CD4-positive, alpha-beta T cell treated with Interleukin-17A for 4 hours (primary cell): ENCODE measurements at places on chromosomes 11 and 22.

DNA sequence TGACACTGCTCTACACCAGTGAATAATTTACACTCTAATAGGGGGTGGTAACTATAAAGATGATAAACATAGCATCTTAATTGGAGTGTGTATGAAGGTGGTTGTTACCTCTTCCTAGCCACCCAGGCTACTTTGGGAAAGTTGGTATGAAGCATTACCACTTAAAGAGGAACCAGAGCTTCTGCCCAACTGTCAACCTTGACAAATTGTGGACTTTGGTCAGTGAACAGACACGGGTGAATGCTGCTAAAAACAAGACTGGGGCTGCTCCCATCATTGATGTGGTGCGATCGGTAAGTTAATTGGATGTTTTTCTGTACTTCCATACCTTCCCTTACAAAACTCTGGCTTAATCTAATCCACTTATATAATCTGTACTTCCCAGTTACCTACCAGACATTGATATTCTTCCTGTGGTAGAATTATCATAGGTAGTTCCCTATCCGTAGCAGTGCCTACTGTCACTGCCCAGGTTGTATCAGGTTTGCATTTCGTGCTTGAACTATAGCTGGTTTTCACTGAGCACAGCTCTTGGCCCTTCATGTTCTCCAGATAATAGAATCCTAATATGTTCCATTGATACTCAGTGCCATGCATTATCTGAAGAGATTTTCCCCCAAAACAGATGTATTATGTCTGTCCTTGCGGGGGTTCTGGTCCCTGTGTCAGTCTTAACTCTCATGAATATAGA lies 2.2 kb downstream of the RPL27A start:
- no peak for DNase-seq

- DNase-seq, result no peak
Measured at GRCh38 chr22:28710107-28710506, 30.5 kb upstream of the TTC28 start.

DNA sequence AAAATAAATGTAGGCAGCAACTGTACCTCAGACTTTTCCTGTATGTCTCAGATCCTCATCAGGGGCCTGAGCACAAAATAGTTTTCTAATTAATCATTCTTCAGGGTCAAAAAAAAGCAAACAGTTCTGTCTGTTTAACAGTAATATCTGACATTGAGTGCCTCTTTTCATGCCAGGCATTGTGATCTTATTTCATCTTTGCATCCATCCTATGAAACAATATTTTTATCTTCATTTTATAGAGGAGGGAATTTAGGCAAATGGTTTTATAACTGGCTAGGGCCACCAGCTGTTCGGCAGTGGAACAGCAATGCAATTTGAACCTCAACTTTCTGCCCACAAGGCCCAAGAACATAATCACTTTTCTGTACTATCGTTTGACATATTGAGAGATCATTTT lies 145.6 kb downstream of the WNT7B start:
- DNase-seq, result no peak

DNA sequence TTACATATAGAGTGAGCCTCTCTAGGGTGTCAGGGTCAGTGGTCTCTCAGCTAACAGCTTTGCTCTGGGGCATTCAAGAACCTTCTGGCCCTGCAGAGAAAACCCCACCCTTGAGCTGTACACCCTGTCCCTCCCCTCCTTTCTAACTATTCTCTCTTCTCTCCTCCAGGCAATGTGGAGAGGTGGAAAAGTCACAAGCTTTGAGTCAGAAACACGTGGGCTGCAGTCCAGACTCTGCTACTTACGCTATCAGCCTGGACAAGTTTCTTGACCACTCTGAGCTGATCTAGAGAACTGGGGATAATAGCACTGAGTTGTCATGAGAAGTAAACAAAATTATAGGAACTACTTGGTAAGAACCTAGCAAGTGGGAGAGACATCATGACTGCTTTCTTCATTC lies 10.7 kb upstream of the FAM83F start:
- DNase-seq, result no peak

DNA sequence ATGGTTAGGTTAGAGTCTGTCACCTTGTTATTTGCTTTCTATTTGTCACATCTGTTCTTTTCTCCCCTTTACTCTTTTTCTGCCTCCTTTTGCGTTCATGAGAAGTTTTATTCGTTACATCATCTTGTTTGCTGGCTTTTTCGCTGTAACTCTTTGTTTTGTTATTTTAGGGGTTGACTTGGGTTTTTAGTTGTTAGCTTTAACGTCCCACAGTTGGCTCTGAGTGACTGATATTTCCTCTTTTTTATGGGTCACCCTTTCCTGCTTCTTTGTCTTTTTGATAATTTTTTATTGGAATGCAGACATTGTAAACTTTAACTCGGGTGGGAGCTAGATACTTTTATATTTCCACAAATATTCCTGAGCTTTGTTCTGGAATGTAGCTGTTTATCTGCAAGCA lies 13.3 kb upstream of the TNNT3 start:
- no peak for DNase-seq

GRCh38 chr11:86595451-86595850 lies 77.0 kb downstream of the ME3 start:
- no peak for DNase-seq

DNA sequence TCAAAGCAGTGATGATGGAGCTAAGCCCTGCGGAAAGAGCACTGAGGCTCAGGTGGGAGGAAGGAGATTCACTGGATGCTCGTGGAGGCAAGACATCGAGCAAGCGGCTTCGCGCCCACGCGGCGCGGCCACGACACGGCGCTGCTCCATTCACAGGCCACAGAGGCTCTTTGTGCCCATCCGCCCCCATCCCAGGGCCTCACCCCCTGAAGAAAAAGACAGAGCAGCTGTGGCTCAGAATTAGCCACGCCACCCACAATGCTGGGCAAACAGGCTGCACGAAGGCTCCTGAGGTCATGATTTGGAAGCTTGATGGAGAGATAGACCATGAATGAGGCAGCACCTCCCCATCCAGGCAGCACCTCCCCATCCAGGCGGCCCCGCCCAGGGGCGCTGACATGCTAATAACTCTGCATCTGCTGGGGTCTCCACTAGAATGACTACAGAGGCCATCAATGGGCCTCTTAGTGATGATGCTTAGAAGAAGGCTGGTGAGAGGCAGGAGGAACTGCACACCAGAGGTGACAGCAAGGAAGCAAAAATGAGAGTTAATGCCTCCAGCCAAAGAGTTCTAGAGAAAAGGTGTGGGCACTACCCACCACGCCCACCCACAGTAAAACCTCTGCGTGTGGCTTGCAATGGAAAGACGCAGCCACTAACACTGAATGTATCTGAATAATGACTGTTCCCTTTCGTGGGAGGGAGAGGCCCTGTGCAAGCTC lies 43.5 kb downstream of the MYH9 start:
- DNase-seq, result no peak

DNA sequence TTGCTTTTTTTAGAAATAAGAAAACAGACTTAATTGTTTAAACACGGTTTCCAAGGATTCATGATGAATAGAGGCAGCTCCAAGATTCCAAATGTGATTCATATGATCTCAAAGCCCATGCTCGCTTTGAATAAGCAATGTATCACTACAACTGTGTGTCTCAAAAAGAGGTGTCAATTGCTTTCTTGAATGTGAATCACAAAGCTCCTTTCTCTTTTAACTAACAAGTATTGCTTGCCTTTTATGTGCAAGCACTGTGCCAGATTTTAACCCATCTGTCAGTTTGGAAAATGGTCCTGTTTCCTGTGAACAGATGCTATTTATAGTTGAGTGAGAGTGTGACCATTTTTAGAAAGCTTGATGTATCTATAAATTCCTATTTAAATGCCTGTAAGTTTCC lies 6.5 kb downstream of the OOSP1 start:
- no peak for DNase-seq

GRCh38 chr11:12158909-12159308 lies 48.5 kb downstream of the MICAL2 start:
- DNase-seq, result no peak

DNA sequence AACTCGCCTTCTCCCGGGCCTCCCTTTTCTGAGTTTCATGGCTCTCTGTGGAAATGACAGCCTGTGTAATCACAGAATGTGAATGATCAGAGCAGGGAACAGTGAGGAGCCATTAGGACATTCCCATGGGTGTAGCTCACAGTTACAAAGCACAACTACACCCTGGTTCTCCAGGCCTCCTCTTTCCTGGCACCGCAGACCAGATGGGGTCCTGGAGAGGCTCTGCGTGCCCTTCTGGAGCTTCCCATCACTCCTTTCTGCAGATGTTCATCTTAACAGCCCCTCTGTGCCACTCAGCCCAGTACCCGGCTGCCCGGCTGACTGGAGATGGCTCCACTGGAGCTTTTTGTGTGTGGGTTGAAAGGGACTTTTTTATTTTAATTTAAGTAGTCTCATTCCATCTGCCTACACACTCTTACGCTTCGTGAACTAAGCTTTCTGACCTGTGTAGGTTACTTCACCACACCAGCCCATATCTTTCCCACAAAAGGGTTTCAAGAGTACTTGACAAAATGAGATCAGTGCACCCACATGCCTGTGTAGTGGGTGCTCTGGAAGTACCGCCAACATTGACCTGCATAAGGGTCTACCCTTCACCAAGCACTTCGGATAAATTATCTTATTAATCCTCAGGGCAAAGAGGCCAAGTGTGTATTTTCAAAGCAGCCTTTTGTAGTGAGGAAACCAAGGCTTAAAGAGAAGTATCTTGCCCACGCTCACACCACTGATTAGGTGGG lies 29.8 kb downstream of the SREBF2 start:
- peak; percentile 15 for DNase-seq

DNA sequence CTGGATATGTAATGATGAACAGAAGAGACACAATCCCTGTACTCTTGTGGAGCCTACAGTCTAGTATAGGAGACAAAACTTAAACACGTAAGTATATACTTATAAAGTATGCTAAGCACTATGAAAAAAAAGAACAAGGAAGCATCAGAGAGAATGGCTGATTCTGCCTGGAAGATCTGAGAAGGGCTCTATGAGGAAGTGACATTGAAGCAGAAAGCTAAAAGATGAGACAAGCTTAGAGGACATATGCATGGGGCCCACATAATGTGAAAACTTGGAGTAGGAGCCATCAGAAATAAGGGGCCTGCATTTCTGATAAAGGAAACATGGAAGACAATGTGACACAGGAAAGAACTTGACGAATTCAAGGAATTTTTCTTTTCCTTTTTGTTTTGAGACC lies 16.6 kb downstream of the SAA1 start:
- DNase-seq, result no peak

GRCh38 chr11:17827006-17827405 lies 92.4 kb downstream of the KCNC1 start:
- no peak for DNase-seq

DNA sequence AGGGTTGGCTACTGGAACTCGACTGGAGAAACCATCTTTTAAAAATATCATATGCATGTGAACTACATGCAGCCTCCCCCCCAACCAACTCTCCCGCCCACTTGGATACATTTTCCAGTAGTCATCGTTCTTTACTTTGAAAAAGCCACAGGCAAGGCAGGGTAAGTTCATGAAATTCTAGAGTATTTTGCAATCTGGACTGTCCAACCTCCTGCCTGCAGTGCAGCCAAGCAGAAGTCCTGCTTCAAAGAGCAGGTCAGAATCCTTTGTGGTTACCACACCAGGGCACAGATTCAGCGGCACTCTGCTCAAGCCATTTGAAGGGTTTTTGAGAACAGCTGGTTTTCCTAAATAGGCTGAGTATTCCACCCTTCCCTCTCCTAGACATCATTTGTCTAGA lies 12.1 kb downstream of the ELF5 start:
- no peak for DNase-seq

DNA sequence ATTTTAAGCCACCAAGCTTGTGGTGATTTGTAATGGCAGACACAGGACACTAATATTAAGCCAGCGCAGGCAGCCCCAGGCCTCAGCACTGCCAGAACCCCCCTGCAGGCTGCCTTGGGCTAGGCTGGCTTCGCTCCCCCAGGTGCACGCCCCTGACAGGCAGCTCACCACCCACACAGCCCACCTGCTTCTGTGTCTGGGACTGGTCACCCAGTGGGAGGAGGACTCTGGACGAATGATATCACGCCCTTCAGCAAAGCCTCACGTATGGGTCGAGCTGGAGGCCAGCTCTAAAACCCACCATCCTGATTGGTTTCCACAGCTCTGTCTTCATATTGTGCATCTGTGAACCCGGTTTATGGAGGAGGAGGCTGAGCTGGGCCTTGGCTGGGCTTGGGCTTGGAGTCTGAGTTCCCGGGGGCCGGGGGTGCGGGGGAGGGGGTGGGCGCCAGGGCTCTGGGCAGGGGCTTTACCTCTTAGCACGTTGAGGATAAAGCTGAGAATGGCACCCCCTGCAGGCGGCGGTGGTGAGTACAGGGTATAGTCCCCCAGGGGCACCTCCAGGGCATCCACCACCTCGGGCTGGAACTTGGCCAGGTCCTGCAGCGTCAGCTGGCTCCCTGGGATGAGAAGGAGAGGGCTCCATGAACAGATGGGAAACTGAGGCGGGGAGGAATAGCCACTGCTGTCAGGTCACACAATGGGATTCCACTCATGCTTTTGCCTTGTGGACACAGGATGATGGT lies 13.8 kb downstream of the GGT5 start:
- DNase-seq, result peak; percentile 78

GRCh38 chr22:44147821-44148574 lies 32.7 kb upstream of the PARVG start:
- no peak for DNase-seq

GRCh38 chr11:27864091-27864491 lies 163.8 kb upstream of the BDNF start:
- no peak for DNase-seq

GRCh38 chr22:39468487-39469325 lies 11.9 kb downstream of the MGAT3 start:
- DNase-seq, result no peak

DNA sequence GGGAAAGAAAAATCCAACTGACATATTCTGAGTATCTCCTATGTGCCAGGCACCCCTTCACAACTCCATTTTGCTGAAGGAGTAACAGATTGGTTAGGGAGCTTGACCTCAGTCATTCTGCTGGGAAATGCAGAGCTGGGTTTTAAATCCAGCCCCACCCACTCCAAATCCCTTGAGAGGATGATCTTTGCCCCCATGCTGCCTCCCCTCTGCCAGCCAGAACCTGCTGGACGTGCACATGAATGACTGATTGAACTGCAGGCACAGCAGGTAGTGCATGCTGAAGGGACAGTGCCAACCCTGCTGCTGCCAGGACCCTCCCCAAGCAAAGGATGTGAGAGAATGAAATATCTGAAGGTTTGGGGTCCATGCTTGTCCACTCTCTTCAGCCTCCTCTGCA lies 340.9 kb downstream of the BUD13 start:
- no peak for DNase-seq

GRCh38 chr11:14358729-14359439 lies at the start of gene RRAS2:
Gene RRAS2 (minus strand): TSS chr11:14359183. CDS start chr11:14358870, 313 bp downstream.
- DNase-seq, result peak; percentile 87
